ENCODE measurements at places on chromosomes 3 and 15. TPM values are rescaled to one million over a fixed set of nuclear protein-coding genes. Genes with fewer than 3 reads are reported as not detected.

GRCh38 chr3:73556520-73557372 is 68.0 kb downstream of the PDZRN3 start:
- DNase-seq: peak; percentile 55

GRCh38 chr3:101202640-101203039 is 117.7 kb downstream of the IMPG2 start:
- DNase-seq: no peak

DNA sequence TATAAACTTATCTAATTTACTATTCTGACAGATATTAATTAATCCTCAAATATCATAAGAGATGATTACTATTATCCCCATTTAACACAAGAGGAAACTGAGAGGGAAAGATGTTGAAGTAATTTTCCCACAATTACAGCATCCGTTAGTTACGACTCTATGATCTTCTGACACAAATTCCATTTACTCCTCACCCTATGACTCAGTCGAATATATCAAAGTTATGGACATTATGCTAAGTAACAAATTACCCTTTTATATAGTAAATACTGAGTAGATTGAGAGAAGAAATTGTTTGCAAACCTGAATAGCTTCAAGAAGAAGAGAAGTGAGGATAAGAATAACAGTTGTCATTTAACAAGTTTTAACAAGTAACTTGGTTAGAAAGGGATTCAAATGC is 340.0 kb downstream of the TBC1D5 start:
- DNase-seq: no peak

GRCh38 chr3:27713078-27713423 is 9.1 kb downstream of the EOMES start:
- DNase-seq: no peak

- DNase-seq: no peak
Observed at GRCh38 chr3:44762170-44762677, 630 bp downstream of the KIF15 start.

DNA sequence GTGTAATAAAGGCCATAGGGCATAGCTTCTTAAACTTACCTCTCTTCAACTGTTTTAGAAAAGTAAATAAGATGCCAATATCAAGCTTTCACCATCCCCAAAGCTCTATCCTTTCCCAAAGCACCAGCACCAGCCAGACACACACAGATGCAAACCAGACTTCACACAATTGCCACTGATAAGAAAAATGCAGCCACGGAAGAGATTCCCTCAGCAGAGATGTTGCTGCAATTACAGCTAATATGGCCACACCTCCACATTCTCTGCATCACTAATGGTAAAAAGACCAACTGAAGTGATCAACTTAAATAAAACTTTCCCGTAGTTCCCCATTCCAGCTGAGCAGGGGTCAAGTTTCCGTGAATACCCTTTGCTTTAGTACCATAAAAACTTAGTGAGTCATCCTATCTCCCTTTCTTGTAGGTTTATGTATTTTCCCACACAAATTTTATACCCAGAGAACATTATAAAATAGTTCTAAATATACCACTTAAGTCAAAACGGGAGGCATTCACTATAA is 64.4 kb downstream of the SLC9A9 start:
- DNase-seq: no peak

DNA sequence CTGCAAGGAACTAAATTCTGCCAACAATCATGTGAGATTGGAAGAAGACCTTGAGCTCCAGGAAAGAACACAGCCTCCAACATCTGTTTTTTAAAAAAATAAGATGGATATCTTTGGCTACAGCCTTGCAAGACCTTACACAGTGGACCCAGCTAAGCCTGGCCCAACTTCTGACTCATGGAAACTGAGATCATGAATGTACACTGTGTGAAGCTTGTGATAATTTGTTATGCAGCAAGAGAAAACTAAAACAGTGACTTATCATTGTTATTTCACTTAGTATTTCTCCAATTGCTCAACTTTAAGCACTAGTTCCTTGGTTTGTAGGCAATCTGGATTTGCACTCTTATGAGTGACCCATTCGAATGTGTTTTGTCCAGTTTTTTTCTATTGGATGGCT is 29.3 kb downstream of the SHQ1 start:
- DNase-seq: peak; percentile 87

- DNase-seq: no peak
Observed at GRCh38 chr3:38984110-38984509, 67.6 kb downstream of the SCN11A start.

DNA sequence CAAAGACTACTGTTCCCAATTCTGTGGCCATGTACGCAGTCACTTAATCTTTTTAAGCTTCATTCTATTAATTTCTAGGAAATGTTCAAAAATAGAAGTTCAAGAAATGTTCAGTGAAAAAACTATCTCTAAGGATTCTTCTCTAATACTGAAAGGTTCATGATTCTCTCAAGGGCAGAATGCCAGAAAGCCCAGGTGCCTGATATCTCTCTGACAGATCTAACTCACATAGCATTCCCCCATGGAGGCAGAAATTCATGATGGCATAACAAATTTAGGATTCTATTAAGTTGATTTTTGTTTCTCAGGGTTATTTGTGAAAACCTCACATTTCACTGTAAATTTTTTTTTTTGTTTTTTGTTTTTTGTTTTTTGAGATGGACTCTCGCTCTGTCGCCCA is 17.5 kb downstream of the CHRM5 start:
- peak; percentile 4 for DNase-seq

GRCh38 chr15:45863881-45864580 is 229.2 kb downstream of the SQOR start:
- DNase-seq: no peak

GRCh38 chr3:87073496-87074145 is 82.7 kb upstream of the VGLL3 start:
- no peak for DNase-seq

- no peak for DNase-seq
Observed at GRCh38 chr15:80984856-80985255, 4.8 kb downstream of the MESD start.

- DNase-seq: no peak
Observed at GRCh38 chr15:67180035-67180434, 74.4 kb downstream of the AAGAB start.

Gene BSN
- under 0.01 TPM for total RNA-seq

Gene SLC22A14
- 0.17 TPM for total RNA-seq

Gene FETUB
- total RNA-seq: not detected

Gene ACKR4
- total RNA-seq: 1.8 TPM
